Stimulated activated CD8-positive, alpha-beta memory T cell treated with anti-CD3 and anti-CD28 coated beads, Interleukin-15, amount 100 ng/mL, for 48 hours (primary cell): ENCODE measurements at places on chromosomes 3 and 15.

GRCh38 chr3:184414418-184415202 is 34.8 kb downstream of the CHRD start:
- no peak for DNase-seq

GRCh38 chr3:193982258-193982659 is 153.7 kb upstream of the HES1 start:
- DNase-seq: no peak

- DNase-seq: no peak
These were observed 28.3 kb upstream of the ALDH1L1 start for GRCh38 chr3:126208606-126209256.

DNA sequence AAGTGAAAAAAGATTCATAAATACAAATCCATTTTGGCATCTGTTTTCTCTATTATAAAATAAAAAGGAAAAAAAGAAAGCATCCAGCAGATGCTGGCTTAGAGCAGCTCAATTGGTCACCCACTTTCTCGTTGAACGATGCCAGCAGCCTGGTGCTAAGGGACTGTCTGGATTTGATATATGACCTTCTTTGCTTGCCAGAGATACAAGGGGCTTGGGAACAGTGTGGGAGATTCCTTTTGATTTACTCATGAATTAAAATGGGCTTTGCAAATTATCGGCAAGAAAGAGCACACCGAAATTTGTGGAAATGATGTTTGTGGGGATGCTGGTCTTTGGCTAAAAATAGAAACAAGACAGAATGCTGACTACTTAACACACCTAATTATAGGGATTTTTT is 210.3 kb upstream of the STT3B start:
- DNase-seq: no peak

GRCh38 chr3:72944696-72945095 is 51.9 kb upstream of the PPP4R2 start:
- no peak for DNase-seq

DNA sequence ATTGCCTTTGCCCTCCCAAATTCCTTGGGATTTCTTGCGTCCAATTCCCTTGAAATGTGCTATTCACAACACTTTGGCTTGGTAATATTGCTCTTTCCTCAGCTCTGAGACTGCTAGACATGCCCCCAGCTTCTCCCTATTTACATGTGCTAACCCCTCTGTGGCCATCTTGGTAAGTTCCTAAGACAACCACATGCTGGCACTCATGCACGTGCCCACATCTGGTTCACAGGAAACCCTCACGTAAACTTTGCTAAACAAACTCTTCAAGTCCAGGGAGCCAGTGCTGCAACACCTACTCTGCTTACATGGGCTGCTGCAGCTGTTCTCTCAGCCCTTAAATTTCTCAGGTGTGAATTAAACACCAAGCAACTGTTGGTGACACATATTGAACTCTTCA is 121.8 kb downstream of the ADAMTSL3 start:
- DNase-seq: no peak

DNA sequence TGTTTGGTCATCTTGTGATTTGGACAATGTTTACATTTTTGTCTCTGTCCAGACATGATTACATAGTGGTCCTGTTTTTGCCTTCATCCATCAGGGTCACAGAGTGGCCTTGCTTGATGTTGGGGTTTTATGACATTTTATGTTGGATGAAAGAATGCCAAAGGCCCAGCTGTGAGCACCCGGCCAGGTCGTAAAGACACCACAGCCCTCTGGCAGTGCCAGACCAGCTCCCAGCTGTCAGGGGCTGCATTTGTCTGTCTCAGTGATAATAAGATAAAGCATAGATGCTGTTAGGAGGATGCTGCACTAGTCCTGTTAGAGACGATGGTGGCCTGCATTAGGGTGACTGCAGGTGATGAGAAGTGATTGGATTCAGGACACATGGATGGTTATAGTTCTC is 117.5 kb downstream of the FAM174B start:
- no peak for DNase-seq
